ENCODE measurements at places on chromosomes 4 and X.

DNA sequence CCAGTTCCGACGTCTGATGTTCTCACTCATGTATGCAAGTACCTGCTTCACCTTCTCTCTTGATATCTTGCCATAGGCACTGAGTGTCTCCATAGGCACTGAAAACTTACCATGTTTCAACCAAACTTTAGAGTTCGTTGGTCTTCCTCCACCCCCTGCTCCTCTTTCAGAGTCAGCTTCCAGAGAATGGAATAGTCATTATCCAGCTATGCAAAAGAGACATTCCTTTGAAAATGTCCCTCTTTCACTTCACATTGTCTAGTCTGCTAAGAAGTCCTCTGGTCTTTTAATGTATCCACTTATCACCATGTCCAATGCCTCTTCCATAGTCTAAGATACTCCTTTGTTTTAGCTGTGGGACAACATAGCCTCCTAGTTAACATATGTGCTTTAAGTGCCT lies 566.0 kb upstream of the TENM3 start:
- no peak for DNase-seq

DNA sequence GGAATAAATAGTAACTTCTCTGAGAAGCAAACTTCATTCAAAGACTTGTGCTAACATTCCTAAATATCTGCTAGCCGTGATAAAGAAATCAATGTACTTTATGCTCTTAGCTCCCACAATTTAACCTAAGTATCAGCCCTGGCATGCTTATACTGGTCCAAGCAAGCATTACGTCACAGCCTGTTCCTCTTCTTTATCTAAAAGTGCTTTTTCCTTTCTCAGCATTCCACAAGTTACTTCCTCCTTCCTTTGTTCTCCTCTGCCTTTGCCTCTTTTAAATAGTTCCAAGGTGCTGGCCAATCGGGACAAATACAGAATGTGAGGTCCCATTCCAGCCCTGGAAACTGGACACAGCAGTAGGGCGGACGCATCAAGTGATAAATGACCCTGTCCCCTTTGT lies 249.6 kb downstream of the DHRSX start:
- no peak for DNase-seq

DNA sequence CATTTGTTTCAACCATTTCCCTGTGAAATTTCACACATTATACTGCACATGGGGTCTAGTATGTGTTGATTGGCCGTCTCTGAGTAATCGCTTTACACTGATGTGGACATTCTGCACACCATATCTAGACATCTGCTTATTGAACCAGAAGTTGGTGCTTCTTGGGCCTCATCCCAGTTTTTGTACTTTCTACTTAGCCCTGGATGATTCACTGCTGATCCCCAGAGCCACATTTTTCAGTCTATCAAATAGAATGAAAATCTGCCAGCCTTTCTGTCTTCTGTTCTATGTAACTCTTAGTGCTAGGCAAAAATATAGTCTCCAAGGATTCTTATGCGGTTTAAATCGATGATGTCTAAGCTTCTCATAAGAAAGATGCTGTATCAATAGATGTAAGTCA lies 40.5 kb upstream of the RELL1 start:
- DNase-seq: no peak

DNA sequence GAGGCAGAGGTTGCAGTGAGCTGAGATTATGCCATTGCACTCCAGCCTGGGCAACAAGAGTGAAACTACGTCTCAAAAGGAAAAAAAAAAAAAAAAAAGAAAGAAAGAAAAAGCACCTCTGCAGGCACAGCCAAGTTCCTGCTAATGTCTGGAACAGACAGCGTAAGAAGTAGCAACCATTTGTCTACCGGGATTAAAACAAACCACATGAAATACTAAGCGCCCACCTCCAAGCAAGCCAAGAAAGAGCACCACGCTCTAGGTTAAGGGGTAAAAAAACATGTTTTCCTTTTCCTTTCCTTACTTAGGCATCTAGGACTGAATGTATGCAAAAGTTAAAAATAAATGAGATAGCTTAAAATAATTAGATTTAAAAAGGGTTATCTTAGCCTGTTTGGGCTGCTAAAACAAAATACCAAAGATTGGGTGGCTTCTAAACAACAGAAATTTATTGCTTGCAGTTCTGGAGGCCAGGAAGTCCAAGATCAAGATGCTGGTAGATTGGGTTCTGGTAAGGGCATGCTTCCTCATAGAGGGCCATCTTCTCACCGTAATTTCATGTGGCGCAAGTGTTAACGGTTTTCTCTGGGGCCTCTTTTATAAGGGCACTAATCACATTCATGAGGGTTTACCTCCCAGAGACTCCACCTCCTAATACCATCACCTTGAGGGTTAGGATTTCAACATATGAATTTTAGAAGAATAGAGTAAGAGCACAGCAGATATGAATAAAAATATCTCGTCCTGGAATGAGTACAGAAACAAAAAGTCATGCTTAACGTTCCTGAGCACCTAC lies 12.3 kb downstream of the GPC4 start:
- DNase-seq: no peak

GRCh38 chr4:123835831-123836590 lies 439.4 kb downstream of the SPRY1 start:
- no peak for DNase-seq

GRCh38 chrX:32572644-32573043 lies 638.7 kb downstream of the DMD start:
- no peak for DNase-seq

- DNase-seq: no peak
Observed at GRCh38 chr4:6393066-6393465, 79.3 kb downstream of the PPP2R2C start.

- peak; percentile 61 for DNase-seq
Observed at GRCh38 chrX:40145001-40145922, 47.5 kb upstream of the BCOR start.

DNA sequence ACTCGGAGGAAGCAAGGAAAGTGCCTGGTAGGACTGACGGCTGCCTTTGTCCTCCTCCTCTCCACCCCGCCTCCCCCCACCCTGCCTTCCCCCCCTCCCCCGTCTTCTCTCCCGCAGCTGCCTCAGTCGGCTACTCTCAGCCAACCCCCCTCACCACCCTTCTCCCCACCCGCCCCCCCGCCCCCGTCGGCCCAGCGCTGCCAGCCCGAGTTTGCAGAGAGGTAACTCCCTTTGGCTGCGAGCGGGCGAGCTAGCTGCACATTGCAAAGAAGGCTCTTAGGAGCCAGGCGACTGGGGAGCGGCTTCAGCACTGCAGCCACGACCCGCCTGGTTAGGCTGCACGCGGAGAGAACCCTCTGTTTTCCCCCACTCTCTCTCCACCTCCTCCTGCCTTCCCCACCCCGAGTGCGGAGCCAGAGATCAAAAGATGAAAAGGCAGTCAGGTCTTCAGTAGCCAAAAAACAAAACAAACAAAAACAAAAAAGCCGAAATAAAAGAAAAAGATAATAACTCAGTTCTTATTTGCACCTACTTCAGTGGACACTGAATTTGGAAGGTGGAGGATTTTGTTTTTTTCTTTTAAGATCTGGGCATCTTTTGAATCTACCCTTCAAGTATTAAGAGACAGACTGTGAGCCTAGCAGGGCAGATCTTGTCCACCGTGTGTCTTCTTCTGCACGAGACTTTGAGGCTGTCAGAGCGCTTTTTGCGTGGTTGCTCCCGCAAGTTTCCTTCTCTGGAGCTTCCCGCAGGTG lies 637 bp downstream of the AR start:
- peak; percentile 28 for DNase-seq

- DNase-seq: no peak
Observed at GRCh38 chr4:85165808-85166207, 199.3 kb upstream of the WDFY3 start.

DNA sequence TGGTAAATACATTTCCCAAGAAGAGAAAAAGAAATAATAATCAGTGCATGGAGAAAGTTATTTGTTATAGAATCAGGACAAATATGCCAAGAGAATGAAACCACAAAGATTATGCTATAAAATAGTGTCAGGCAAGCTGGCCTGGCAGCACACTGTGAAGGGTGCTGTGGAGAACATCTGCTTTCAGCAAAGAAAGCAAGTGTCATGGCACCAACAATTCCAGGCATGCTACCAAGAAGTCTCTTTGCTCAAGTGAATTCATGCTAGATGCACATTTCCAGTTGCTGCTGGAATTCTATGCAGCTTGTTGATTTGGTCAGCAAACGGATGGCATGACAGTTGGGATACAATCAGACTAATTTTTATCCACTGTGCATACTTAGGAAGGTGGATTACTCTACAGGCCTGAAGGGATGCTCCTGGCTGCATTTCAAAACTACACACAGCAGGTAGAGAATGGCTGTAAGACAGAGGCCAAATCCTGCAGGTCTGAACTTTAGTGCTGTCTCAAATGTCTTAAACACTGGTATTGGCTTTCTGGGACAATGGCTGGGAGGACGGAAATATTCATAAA lies 154.6 kb upstream of the FAT1 start:
- DNase-seq: no peak

- DNase-seq: no peak
Observed at GRCh38 chr4:94285666-94286065, 57.0 kb downstream of the HPGDS start.

GRCh38 chr4:79181190-79181589 lies 144.7 kb downstream of the NAA11 start:
- DNase-seq: no peak

GRCh38 chr4:145755802-145756201 lies 75.9 kb downstream of the C4orf51 start:
- no peak for DNase-seq

DNA sequence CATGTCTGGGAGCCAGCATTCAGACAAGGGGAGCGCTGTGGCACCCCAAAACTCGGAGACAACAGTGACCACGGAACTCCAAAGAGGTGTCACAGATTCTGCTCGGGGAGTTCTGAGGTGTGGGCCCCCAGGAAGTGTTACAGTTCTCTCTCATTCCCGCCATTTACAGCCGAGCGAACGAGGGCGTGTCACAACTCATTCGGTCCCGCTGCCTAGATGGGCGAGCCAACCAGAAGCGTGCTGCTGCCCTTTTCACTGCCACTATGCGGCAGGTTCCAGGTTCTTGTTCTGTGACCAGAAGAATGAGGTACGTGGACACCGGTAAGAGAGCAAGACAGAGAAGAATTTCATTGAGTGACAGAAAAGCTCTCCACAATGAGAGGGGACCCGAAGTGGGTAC lies 1370.6 kb upstream of the AGA start:
- no peak for DNase-seq

DNA sequence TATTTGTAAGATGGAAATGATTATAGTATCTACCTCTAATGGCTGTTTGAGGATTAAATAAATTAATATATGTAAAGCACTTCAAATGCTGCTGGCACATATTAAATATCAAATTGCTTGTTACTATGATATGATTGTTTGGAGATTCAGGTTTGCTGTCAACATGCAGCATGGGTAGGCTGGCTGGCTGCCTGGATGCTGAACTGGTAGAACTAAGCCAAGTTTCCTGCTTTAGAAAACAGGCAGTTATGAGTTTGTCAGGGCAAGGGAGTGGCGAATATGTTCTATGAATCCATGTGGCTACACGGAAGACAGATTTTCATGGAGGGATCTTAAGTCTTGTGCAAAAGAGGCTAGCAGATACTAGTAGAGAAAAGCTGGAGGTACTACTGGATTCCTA lies 239.6 kb downstream of the GBA3 start:
- no peak for DNase-seq

DNA sequence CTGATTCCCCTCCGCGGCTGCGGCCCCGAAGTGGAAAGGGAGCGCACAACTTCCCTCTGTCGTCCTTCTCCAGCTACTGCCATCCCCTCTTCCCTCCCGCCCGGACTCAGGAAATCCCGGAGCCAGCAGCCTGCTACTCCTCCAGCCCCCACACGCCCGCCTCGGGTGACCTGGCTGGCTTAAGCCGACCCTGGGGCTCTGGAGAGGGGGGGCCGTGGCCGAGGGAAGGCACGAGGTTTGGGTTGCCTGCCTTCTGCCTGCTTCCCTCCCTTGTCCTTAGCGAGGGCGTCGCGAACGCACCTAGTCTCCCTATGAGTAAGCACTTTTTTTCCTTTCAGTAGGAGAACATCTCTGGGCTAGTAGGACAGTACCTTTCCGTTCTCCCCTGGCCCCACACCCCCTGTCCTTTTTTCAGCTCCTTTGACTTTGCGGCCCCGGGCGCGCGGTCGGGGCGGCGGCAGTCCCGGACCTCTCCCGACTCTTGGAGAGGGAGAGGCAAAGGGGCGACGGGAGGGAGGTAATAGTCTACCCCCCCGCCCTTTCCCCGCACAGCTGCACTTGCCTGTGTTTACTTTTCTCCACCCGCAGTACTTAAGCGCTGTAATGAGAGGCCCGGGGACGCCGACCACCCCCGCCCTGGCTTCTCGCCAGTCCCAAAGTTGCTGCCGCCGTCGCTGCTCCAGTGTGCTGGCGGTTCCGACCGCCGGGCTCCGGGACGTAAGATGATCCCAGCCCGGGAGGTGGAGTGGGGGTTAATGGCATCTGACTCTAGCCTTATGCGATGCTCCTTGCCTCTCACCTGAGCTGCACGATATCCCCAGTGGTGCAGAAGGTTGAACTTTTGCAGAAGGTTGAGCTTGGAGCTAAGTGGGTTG lies 868 bp downstream of the PLS3 start:
- DNase-seq: peak; percentile 10

DNA sequence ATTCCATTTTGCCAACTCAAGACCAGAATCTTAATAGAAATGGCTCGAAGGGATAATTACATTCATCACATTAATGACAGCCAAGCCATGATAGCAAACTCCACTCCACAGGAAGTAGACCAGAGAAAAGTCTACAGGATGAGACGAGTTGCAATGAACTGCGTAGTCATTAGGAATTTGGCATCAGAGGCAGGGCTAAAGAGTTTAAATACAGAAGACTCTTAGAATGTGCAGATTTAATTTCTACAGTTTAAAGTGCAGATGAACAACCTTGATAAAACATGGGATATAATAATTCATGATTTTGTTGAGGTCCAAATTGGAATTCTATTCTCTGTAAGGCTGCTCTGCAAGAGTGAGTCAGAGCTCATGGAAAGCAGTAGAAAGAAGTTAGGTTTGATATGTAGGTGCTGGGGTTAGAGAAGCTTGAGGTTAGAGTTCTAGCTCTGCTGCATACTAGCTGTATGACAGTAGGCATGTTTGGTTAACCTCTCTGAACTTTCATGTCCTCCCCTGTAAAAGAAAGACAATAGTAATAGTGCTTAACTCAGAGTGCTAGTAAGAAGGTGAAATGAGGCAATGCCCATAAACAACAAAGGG lies 32.2 kb downstream of the LNX1 start:
- no peak for DNase-seq

DNA sequence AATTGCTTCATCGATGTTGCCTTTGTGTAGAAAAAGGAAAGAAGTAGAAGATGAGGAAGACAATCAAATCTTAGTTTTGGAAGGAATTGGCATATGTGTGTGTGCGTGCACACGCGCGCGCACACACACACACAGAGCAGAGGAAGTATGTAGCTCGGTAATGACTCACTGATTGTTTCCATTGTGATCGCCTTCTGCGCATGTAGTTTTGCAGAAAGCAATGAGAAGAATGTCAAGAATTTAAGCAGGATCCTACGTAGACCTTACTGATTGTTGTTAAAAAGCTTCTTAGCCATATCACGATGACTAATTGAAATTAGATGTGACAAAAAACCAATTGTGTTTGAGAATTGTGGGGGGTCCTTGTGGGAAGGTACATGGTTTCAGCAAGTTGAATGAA lies 12.8 kb upstream of the LIMCH1 start:
- DNase-seq: no peak

GRCh38 chr4:112343330-112344080 lies 46.3 kb downstream of the ALPK1 start:
- DNase-seq: no peak

- peak; percentile 11 for DNase-seq
Observed at GRCh38 chr4:98204236-98204553, 57.0 kb upstream of the RAP1GDS1 start.
